ENCODE measurements at places on chromosomes 11 and 22.

- DNase-seq, result no peak
Observed at GRCh38 chr22:38733724-38734381, 21.9 kb downstream of the SUN2 start.

GRCh38 chr11:75471176-75471973, 38.4 kb upstream of the KLHL35 start:
- DNase-seq, result no peak

- DNase-seq, result no peak
Observed at GRCh38 chr11:124612567-124613246, 1.5 kb downstream of the PANX3 start.

DNA sequence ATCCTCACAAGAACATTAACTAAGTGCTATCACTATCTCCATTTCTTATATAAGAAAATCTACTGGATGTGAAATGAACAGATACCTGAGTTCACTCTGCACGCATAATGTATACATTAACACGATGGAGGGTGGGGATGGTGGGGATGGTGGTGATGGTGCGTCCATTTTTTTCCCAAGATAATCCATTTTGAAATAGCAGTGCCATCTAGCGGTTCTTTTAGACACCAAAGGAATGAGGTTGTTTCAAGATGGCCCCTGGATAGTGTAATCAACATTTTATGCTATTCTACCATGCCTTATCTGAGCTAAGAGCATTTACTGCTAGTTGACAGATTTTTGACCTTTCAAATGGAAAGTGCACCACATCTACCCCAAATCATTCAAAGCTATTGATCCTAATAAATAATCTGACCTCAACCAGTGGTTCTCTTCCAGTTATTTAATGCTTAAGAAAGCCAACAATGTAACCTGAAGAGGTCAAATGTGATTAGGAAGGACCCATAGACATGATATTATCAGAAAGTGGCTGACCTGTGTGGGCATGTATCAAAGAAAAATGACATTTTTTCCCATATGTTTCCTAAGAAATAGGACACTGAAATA, 714.7 kb upstream of the TENM4 start:
- no peak for DNase-seq

- DNase-seq, result no peak
Observed at GRCh38 chr11:57288771-57289579, 35.8 kb downstream of the TNKS1BP1 start.

- DNase-seq, result no peak
Observed at GRCh38 chr11:112584672-112585071, 324.0 kb upstream of the PLET1 start.

- DNase-seq, result no peak
Observed at GRCh38 chr11:13924801-13925327, 37.7 kb upstream of the SPON1 start.

GRCh38 chr11:43382614-43383013, 23.9 kb downstream of the TTC17 start:
- no peak for DNase-seq

- peak; percentile 78 for DNase-seq
Observed at GRCh38 chr22:19143967-19144400, 467 bp downstream of the ESS2 start.

DNA sequence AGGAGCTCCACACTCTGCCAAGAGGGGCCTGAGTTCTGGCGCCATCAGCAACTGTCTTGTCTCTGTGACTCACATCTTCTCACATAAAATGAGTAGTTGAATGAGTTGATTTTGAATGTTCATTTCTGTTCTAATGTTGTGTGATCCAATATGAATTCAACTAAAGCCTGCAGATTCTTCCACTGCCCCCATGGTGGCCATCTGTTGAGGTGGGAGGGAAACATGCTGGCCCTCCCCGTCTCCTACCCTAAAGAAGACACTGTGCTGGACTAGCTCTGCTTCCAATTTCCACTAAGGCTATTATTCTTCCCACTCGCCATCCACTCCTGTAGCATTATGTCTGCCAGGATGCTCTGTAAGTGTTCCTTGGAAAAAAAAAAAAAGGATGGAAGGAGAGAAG, 555.6 kb upstream of the LARGE1 start:
- no peak for DNase-seq

GRCh38 chr11:78946945-78947902, 372.6 kb upstream of the NARS2 start:
- no peak for DNase-seq

DNA sequence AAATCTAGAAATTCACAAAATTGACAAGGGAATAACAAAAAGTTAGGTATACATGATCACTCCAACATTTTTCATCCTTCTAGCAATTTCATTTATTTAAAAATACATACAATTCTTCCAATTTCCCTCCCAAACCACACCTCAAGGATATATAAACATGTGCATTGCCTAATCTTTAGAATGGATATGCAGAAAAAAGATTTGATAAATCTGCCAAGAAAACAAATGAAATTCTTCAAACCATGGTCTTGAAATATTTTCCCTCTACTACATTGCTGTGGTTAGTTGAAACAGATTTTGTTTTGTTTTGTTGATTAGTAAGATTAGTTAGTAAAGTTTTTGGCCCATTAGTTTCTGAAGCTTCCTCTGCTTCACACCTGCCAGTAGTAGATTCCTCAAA, 703.3 kb upstream of the CCDC179 start:
- DNase-seq, result no peak

DNA sequence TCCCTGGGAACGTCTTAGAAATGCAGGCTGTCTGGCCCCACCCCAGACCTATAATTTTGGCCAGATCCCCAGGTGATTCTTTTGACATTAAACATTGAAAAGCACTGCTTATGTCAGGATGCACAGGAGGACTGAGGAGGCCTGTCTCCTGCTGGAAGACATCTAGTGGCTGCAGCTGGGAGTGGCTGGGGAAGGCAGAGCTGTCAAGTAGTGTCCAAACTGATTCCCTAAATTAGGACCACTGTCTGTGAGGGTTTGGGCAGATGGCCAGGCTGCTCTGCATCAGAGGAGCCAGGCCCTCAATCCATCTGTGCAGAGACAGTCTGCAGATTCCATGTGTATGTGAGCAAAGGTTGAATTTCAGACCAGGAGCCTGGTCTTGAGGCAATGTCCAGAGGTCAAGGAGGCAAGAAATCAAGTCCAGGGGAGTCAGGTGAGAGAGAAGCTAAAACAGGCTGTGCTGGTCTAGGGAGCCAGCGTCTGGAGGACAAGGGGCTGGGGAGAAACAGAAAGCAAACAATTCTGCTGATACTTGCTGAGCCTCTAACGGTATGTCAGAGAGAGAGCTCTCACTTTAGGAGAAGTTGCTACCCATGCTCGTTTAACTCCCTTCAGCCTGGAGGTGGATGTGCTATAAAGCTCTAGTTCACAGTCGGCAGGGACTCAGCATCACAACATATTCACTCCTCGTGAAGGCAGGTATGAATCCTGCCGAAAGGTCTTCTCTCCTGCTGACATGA, 15.3 kb upstream of the SYTL2 start:
- no peak for DNase-seq

DNA sequence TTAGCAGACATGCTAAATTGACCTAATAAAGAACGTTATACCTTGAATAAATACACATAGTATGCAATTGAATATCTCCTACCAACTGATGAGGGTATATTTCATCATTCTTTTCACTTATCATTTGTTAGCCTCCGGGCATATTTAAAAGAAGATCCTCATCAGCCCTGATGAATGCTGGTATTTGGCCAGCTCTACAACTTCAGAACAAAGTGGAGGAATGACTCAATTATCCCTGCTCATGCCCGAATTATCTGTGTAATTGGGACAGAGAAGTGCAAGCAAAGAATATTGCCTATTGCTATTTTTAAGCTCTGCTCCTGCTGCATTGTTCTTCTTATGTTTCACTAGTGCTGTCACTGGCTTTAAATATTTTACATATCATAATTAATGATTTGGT, 622.1 kb downstream of the METTL15 start:
- no peak for DNase-seq

- no peak for DNase-seq
Observed at GRCh38 chr11:111725621-111726020, 40.6 kb downstream of the PPP2R1B start.

DNA sequence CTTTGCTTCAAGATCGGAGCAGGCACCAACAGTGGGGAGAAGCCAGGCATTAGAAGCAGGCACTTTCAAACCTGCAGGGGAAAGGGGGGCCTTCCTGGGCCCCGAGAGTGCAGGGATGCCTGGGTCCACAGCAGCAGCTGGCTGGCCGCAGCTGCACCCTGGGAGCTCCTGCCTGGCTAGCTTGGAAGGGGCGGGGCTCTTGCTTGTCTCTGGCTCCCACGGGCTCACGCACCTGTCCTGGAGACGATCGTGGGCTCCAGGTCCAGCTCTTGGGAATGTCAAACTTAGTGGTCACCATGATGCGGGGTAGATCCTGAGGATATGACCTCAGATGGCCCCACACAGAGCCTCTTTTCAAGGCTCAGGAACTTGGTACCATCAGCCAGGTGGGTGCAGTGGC, 1673.2 kb downstream of the LRRC4C start:
- no peak for DNase-seq

GRCh38 chr11:64165481-64165841, 452 bp downstream of the MACROD1 start:
- DNase-seq, result no peak

GRCh38 chr11:66970807-66971442, 4.2 kb upstream of the C11orf86 start:
- no peak for DNase-seq

- DNase-seq, result no peak
Observed at GRCh38 chr11:72522186-72522585, 87.9 kb upstream of the CLPB start.

GRCh38 chr22:26271427-26271826, 102.2 kb downstream of the SEZ6L start:
- DNase-seq, result no peak

GRCh38 chr11:44568658-44569473, 3.4 kb downstream of the CD82 start:
- peak; percentile 57 for DNase-seq

GRCh38 chr11:74670171-74670570, 61.1 kb downstream of the CHRDL2 start:
- no peak for DNase-seq

DNA sequence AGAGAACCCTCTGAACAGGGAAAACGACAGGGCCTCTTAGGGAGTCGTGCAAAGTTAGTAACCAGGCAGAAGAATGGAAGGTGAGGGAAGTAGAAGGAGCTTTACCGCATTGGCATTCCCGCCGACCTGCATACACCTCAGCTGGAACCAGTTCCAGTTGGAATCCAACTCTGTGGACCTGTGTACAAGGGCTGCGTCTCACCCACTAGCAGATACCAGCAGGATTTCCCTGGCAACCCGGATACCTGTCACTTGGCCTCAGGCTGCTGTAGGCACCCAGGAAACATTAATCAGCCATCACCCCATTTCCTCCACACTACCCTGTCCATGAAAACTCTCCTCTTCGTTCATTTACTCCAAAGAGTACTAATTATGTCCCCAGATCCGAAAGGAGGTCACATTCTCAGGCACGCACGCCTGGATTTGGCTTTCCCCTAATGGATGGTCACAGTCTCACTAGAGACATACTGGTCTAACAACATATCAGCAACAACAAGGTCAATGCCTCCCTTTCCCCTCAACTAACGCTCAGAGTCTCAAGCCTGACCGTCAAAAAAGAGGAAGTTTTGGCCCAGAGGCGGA, 842 bp downstream of the ARFGAP2 start:
- no peak for DNase-seq

DNA sequence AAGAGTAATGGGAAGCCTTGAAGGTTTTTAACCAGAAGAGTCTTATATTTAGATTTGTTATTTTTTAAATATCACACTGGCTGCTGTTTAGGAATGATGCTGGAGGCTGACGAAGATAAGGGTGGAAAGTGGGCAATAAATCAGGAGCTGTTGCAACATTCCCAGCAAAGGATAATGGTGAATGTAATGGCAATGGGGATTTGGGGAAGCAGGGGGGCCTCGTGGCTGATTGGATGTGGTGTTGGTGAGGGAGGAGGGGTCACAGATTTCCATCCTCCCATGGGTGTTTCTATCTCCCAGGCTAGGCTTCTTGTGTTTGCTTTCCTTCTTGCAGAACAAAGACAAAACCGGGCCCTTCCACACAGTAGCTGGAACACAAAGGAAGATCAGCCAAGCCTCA, 80.8 kb downstream of the PIWIL4 start:
- no peak for DNase-seq

DNA sequence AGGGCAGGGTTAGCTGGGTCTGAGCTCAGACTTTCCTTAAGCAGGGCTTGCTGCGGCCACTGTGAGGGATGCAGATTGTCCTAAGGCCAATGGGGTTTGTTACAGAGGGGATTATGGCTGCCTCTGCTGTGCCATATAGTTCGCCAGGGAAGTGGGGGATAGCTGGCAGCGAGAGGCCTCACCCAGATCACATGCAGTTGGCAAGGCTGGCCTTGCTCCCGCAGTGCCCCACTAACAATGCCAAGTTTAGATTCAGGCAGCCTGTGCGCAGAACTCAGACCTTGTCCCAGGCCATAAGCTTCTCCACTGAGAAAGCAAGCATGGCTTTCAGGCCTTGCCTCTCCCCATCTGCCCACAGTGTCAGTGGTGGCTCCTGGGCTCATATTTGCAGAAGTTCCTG, 4.7 kb upstream of the APOL2 start:
- DNase-seq, result no peak

- no peak for DNase-seq
Observed at GRCh38 chr11:74012074-74012809, 3.4 kb upstream of the UCP3 start.
